ENCODE measurements at places on chromosomes 5 and 9.

GRCh38 chr9:114539701-114540380 is 34.6 kb upstream of the WHRN start:
- no peak for DNase-seq

- DNase-seq, result no peak
These were observed 27.3 kb downstream of the PUM3 start for GRCh38 chr9:2816476-2817141.

- DNase-seq, result no peak
These were observed 176.8 kb downstream of the FER start for GRCh38 chr5:108924457-108924961.

- DNase-seq, result no peak
These were observed 188.2 kb downstream of the PAX5 start for GRCh38 chr9:36845844-36846243.

GRCh38 chr5:179819296-179820126 is 1.2 kb upstream of the SQSTM1 start:
- peak; percentile 91 for DNase-seq

GRCh38 chr5:9789777-9790176 is 159.6 kb upstream of the TAS2R1 start:
- no peak for DNase-seq

DNA sequence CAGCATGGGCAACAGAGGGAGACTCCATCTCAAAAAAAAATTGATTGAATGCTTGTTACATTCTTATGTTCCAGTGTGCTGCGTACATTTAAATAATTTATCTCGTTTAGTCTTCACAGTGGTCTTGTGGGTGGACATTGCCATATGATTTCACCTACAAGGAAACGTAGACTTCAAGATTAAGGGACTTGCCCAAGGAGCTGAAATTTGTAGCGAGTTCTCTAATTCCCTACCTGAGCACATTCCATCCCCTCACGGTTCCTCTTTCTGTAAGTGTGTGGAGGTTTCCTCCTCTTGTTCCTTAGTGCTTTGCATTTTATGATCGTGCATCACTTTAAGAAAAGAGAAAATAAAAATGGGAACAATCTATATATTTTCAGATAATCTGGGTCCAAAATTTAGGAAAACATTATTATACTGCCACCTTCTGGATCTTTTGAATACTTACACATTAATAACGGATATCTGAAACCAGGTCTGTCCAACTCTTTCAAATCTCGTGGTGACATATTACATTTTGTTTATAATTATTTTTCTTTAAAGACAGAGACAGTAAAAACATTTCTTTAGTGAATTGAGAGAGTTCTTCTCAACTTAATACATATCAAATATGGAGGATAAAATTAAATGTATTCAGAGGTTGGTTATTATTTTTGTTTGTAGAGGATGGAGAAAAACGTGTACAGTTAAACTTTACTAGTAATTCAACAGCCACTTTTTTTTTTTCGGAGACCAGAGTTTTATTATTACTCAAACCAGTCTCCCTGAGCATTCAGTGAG is 29.9 kb upstream of the C7 start:
- no peak for DNase-seq

DNA sequence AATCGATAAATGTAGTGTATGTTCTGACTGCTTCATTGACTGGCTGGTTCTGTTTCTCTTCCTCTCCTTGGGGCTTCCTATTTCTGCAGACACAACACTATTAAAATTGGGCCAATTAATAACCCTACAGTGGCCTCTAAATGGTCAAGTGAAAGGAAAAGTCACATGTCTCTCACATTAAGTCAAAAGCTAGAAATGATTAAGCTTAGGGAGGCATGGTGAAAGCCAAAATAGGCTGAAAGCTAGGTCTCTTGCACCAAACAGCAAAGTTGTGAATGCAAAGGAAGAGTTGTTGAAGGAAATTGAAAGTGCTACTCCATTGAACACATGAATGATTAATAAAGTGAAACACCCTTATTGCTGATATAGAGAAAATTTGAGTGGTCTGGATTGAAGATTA is 58.2 kb downstream of the CCNH start:
- DNase-seq, result no peak

- peak; percentile 47 for DNase-seq
These were observed 85.8 kb downstream of the LHFPL2 start for GRCh38 chr5:78562714-78563330.

DNA sequence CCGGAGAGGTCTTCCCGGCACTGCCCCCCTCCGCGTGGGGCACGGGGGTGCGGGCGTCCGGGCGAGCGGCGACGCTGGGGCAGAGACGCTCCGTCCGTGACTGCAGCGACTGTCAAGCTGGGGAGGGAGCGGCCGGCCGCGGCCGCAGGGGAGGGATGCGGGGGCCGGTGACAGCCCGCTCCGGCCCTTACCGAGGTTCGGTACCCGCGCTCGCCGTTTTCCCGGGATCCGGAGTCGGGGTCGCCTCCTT is 400 bp downstream of the KDM4C start:
- no peak for DNase-seq

GRCh38 chr9:68805890-68806517 is 101.0 kb downstream of the PIP5K1B start:
- DNase-seq, result no peak

- no peak for DNase-seq
These were observed 107.2 kb downstream of the DRD1 start for GRCh38 chr5:175336781-175337180.

DNA sequence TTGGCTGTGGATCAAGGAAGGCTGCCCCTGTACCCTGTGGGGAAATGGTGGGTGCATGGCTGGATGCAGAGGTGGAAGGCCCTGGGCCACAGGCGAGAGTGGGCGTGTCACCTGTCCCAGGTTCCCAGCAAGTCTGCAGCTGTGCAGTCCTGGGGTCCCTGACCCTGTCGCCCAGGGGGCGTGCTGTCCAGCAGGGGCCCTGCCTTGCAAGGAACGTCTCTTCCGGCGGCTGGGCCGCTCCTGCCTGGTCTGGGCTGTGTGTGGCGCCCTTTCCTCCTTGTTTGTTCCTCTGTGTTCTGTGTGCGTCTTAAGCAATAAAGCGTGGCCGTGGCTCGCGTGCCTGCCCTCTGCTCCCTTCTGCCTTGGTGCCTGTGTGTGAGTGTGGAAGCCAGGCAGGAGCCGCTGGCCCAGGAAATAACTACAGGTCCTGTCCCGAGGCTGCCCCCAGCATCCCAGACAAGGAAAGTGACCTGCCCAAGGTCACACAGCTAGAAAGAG is 8.4 kb downstream of the SLC2A6 start:
- no peak for DNase-seq

DNA sequence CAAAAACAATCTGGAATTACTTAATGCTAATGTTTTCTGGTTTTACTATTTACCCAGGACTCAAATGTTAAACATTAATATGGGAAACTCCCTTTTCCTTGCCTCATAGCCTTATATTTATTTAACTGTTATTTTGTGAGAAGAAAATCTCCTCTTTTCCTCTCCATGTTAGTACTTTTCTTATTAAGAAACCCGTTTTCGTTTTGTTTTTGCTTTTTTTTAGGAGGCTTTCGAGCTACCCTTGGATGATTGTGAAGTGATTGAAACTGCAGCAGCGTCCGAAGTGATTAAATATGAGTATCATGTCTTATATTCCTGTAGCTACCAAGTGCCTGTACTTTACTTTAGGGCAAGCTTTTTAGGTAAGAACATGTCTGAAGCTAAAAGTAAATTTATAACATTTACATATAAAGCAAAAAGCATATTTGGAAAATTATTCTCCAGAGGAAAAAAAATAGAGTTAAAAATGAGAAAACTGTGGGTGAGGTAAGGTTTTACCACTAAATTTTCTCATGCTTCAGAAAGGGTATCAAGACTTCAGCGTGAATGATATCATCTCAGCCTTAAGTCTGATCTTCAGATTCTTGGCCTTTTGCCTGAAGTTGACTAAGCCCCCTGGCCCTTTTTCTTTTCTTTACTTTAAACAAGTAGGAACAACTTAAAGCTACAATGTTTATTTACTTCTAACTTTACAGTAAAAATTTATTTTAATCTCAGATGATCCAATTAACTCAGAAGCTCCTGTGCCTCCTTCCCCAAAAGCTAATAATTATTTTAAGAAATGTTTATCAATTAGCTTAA is 113.8 kb downstream of the RPS23 start:
- no peak for DNase-seq

GRCh38 chr9:116423149-116423548 is 264.0 kb upstream of the TRIM32 start:
- no peak for DNase-seq

DNA sequence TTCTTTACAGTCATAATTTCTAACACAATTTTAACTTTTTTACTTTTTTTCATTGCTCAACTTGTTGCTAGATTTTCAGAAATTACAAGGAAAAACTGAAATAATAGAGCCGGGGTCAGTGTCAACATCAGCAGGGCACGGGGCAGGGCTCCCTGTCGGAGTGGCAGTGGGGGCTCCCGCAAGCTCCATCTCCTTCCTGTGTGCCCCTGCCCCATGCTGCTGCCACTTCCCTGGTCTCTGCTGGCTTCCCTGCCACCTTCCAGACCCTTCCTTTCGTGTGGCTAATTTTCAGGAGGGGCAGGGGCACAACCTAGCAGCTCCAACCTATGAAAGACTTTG is 1.0 kb upstream of the EXOC3 start:
- DNase-seq, result no peak

GRCh38 chr5:163104464-163104863 is 332.9 kb upstream of the CCNG1 start:
- DNase-seq, result peak; percentile 17

- no peak for DNase-seq
These were observed 102.2 kb downstream of the PARP8 start for GRCh38 chr5:50768634-50769033.

DNA sequence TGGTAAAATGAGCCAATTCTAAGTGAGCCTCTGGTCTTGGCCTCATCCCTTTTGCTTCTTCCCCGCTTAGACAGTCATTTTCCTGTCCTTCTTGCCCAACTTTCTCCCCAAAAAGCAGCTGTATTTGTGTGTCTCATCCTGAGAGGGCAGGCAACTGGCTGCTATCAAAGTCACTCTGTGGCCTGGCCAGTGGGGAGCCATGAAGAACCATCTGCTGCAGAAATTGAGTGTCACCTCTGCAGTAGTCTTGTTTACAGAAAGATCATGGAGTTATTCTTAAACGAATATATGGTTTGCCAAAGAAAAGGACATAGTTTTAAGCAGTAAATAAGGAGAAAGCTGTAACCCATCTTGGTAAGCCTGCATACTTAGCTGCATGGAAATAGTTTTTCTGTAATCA is 233.6 kb upstream of the ELAVL2 start:
- no peak for DNase-seq

- no peak for DNase-seq
These were observed 459.3 kb upstream of the MEF2C start for GRCh38 chr5:89342106-89342876.

GRCh38 chr9:130387398-130387797 is 57.4 kb upstream of the ASS1 start:
- DNase-seq, result no peak

GRCh38 chr5:134175921-134176510 is 734 bp downstream of the SKP1 start:
- DNase-seq, result no peak

- no peak for DNase-seq
These were observed 20.9 kb upstream of the DUSP1 start for GRCh38 chr5:172791726-172792445.

DNA sequence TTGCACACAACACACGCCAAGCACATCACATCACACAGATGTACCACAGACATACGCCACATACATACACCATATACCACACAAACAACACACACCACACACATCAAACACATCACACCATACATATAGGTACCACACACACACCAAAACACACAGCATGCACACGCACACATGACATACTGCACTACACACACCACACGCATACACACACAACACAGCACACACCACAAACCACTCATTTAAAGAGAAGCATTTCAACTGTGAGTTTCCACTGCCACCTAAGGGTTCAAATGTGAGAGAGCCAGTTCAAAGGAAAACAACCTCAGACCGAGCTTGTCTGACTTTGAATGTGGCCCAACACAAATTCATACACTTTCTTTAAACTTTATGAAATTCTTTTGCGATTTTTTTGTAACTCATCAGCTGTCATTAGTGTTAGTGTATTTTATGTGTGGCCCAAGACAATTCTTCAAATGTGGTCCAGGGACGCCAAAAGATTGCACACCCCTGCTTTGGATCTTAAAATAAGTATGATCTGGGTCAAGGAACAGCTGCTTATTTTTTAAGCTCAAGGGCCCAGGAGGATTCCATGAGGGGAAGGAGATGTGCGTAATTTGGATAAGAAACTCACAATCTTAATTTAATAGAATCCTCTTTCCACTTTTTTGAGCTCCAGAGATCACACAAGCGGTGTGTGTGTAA is 494.6 kb downstream of the GADD45G start:
- DNase-seq, result no peak

Data from BE2C (cell line).